ENCODE measurements at places on chromosomes 7 and 10.

GRCh38 chr10:62471711-62472110, 97.5 kb downstream of the ZNF365 start:
- no peak for DNase-seq

DNA sequence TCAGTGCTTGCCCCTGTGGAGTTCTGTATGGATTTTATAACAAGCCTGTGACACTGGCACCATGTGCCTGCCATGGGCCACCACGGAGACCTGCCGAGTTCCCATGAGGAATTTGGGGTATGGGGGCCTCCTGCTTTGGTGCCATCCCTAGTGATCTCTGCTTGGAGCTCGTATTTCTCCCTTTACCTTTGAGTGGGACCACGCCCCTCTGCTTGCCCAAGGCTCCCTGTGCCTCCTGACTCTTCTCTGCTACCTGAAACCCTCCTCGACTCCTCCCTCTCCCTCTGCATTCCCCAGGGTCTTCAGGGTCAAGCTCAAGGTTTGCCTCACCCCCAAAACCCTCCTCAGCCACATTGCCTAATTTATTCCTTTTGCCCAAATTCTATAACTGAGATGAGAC, 225.0 kb downstream of the BUB3 start:
- DNase-seq, result no peak

GRCh38 chr10:123518765-123519164, 147.4 kb upstream of the GPR26 start:
- no peak for DNase-seq

- no peak for DNase-seq
These were observed 200.7 kb downstream of the RAPGEF5 start for GRCh38 chr7:22156205-22156604.

DNA sequence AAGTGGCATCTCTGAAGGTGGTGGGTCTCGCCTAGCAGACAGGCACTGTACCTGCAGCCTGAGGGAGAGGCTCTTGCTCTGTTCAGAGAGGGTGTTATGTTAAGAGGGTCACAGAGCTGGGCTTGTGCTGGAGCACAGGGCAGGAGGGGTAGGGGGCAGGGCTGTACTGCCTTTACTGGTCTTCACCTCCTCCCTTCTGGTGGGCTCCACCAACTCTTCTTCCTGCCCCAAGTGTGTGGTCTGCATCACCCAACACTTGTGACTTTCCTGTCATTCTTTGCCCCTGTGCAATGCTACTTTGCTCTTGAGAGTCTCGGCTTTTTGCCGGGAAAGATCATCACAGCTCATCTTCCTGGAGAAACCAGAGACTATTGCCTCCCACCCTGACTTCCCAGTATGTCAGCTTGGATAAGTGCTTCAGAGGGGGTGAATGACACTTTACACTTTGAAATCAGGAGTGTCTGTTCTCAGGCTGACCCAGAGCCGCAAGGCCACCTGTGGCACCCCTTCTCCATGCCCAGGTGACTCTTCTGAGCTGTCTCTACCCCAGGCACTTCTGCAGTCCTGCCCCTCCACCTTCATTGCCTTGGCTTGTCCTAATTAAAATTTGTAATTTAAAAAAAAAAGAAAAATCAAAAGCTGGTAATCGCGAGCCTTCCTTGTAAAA, 38.4 kb upstream of the IKZF1 start:
- DNase-seq, result no peak

GRCh38 chr7:20417675-20418382, 87.1 kb downstream of the ITGB8 start:
- DNase-seq, result no peak

DNA sequence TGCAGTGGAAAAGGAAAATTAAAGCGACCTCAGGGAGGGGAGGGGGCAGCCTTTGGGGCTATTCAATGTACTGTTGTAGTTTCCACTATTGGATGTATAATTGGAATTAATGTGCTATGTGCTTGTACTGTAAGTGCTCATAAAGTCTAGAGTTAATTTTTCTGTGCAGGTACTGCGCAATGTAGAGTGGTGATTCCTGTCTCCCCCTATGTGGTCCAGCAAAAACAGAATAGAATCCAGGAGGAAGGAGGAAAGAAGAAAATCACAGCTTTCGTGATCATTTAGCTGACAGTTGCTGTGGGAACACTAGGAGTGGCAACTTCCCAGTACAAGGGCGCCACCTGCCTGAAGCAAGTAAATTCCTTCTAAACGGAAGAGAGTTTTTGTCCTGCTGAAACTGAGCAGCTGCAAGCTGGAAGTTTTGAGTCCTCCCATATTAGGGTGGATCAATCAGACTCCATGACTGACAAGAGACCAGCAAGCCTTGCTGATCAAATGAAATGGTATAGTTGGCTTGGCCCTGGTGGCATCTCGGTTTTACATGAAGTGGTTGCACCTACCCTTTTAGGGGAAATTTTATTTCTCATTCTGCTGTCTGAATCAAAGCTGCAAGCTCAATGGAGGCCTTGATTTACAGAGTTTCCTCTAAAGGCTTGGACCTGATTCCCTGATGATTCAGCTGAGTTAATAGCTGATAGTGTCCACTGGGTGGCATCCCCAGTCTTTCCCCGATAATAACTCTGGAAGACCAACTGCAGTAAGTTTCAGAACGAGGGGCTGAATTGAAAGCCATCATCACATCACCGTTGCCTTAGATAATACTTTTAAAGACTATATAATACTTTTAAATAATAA, 299.8 kb downstream of the HGF start:
- DNase-seq, result peak; percentile 56

DNA sequence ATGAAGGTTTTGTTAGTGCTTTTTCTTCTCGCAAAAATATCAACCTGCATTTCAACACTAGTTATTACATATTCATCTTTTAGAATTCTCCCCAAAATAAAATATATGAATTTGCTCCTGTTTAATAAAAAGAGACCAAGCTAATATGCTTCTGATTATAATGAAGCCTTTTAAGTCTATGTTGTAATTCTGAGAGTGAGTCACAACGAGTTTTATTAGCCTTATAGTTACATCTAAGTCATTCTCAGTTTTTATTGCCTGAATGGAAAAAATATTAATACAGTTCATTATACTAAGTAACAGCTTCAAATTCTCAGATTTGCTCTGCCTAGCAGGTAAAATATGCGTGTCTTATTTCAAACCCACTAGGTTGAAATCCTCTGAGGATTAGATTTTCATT, 152.4 kb upstream of the CELF2 start:
- DNase-seq, result no peak

DNA sequence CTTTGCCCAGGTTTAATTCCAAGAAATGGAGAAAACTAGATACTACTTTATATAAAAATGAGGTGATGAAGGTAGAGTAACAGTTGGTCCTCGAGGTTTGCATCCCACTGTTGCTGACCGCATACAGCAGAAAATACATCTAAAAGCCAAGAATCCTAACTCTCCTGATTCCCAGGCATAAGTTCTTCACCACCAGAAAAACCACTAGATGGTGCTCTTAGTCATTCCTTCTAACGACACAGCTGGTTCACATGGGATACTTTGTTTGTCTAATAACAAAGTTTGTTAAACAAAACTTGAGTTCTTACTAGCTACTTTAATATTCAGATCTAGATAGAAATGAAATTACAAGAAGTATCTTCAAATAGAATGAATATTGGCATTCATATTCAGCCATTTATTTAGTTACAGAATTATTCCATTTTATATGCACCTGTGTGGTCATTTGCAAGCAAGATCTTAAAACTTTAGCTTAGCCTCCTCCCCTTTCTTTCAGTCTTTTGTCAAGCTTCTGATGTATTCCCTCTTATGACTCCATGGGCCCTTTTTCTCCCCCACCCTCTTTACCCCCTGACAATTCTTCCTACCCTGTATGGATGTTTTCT, 54.1 kb upstream of the CYP26C1 start:
- no peak for DNase-seq

GRCh38 chr10:49735161-49735560, 27.0 kb downstream of the OGDHL start:
- DNase-seq, result no peak

DNA sequence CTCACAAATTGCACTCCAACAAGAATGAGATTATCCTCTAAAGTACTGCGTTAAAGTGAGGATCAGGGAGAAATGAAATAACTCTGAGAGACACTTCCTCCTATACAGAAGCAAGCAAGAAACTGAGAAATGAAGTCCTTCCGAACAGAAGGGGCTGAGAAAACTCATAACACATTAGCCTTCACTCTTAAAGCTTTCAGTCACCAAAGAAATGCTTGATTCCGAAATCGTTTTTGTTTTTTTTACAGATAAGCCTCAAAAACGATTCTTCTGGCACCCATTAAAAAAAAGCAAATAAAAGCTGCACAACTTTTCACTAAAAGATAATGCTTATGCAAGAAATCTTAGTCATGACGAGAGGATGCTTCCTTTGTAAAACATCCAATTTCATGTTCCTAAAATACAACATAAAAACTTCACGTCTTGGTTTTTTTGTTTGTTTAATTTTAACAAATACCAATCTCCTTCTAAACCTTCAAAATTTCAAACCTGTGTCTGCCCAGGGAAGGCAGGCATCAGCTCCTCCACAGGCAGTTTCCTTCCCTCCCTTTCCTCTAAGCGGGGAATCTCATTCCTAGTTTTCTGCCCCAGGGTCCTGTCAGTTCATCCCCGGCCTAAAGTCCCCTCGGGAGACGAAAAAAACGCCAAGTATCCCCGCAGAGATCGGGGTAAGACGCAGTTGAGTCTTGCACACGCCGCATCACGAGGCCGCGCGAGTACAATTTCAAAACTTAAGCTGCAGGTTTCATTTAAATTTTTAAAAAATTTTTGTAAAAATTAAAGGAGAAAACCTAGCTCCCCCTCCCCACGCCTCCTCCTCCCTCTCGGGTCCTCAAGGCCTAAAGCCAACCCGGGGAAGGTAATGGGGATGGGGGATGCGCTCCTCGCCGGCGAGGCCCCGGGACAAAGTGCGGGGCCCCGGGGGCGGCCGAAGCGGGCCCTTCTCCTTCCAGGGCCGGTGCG, 1.1 kb downstream of the BAZ1B start:
- DNase-seq, result no peak

DNA sequence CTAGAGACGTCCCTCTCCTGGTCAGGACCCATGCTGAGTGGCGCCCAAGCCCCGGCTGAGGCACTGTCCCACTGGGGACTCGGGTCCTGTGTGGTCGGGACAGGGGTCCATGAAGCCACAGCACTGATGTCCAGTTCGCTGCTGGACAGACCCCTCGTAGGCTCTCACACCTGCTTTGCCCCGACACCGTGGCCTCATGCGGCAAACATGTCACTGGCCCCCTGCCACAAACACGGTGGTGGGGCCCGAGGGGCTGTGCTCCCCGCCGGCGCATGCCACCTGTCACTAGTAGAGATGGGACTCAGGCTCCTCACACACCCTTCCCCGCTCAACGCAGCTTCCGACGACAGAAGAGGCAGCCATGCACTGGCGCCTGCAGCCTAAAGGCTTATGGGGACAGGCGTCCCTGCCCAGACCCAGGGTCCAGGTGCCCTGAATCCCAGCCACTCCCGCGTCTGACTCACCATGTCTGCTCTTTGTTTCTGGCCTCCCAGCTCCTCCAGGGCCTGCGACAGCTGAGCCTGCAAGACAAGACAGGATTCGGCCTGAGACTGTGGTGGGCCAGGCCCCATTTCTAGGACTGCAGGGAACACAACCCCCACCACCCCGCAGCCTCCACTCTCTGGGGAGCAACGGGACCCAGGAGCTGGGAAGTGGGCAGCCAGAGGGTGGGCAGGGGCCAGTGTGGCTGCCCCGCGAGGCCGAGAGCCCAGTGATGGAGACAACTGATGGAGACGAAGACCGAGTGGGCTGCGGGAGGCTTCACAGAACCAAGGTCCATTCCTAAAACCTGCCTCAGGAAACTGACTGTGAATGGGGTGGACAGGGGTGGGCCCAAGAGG, 230.9 kb downstream of the MAD1L1 start:
- no peak for DNase-seq

- DNase-seq, result no peak
These were observed 131.8 kb downstream of the ADK start for GRCh38 chr10:74282848-74283210.

DNA sequence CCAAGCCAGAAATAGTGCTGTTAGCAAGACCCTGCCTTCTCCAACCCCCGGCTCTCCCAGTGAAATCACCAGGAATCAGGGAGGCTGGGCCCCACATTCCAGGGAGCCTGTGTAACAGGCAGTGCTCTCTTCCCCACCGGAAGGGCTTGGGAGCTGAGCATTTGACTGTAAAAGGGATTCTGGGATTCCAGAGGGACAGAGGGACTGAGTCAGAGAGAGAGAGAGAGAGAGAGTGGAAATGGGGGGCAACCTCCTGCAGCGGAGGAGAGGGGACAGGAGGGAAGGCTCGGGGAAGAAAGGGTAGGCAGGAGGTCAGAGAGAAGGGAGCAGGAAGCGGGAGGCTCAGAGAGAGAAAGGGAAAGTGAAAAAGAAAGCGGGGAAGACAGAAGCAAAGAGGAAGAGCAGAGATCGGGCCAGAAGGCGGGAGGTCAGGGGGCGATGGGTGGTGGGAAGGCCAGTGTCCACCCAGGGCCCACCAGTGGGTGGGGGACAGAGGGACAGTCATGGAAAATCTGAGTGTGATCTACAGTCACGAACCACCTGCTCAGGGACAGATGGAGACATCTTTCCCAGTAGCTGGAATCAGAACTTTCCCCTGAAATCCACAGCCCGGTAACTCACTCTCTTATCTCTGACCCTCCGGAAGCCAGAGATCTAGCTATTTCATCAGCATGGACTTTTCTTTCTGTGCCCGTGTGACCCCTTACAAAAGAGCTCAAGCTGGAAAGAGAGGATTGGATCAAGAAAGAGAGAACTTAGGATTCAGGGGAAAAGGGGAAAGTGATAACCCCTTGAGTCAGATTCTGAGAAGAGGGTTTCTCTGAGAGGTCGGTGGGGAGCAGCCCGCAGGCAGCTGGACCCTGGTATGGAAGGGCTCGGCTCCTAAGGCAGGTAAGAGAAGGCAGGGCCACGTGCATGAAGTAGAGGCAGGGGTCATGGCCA, 4.6 kb upstream of the SERPINE1 start:
- DNase-seq, result no peak

DNA sequence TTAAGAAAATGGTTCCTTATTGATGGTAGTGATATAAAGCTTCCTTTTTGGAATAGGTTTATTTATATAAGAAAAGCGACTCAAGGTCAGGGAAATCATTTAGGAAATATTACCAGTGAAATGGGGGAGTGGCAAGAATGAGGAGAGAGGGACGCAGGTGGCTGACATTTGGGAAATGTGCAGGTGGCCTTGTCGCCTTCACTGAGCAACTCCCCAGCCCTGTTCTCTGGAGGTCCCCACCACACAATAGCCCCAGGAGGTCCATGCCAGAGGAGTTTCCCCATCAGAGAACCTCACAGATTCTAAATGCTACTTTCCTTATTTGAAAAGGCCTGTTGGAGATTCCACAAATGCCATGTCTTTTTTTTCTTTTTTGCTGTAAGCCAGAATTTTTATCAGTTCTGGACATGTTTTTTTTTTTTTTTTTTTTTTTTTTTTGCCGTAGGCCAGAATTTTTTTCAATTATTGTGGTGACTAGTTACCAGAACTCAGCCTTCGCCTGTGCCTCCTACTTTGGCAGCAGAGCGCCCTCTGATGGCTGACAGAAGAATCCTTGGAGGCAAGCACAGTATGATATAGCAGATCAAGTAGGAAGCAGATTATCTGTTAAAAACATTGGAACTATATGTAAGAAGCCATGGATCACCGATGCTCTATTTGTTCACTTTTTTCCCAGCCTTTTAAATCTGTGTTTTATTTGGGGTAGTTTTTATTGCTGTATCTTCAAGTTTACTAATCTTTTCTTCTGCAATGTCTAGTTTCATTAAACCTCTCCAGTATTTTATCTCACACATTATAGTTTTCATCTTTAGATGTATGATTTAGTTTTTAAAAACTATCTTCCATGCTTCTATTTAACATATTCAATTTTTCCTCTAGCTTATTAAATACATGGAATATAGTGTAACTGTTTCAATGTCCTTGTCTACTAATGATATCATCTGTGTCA, 18.6 kb downstream of the OPALIN start:
- peak; percentile 11 for DNase-seq

All from NCI-H748 treated with DMSO at 0.1 percent for 48 hours (cell line).